Aorta (tissue), 5 donors: ENCODE measurements at places on chromosomes 7 and 10.

DNA sequence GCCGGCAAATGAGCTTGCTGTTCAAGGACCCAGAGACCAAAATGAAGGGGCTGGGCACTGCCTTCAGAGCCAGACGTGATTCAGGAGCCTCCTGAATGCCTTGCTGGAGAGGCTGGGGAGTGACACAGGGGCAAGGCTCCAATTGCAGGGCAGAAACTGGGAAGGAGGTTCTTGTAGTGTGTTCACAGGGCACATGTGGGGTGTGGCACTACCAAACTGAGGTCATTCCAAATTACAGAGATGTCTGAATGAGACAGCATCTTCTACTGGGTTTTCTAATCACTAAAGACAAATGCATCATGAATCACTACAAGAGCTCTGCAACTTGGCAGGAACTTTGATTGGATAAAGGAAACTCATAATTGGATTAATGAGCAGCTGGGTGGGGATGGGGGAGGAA is 17.8 kb downstream of the CRTAC1 start:
- no peak for DNase-seq

- no peak for DNase-seq
Measured at GRCh38 chr10:98646998-98647917, 200.5 kb upstream of the HPS1 start.

GRCh38 chr10:92627845-92628480 is 35.0 kb downstream of the KIF11 start:
- no peak for DNase-seq

GRCh38 chr7:122802301-122802751 is 83.9 kb downstream of the CADPS2 start:
- no peak for DNase-seq

DNA sequence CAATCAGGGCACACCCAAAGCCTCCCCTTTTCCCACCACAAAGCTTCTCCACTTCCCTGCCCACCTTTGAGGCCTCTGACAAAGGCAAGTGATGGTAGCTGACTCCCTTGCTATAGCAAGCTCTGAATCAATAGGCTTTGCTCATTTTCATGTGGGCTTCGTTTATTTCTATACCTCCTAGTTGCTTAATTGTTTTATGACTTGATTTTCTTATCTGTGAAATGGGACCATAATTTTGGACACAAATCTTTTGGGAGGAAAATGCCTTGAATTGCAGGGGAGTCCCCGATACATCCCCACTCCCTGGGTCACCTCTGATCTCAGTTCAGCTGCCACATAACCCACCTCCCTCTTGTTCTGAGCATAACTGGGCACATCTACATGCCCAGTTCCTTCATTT is 13.7 kb upstream of the DLG5 start:
- no peak for DNase-seq

DNA sequence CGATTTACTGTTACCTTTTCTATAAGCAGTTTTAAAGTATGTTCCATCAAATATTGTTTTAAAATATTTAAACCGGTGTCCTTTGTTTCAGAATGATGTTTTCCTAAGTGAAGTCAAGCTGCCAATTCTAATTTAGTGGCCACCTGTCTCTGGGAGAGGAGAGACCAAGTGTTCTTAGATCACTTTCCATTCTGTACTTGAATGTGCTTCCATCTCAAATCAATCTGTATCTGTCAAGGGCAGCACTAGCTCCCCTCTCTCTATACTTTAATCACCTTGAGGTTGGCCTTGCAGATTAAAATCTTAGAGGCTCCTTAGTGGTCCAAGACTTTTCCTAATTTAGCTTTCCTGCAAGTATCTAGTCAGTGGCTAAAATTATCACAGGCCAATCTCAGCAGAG is 49.6 kb downstream of the LGI1 start:
- DNase-seq = no peak

GRCh38 chr7:112821345-112821744 is 31.2 kb upstream of the TMEM168 start:
- no peak for DNase-seq

DNA sequence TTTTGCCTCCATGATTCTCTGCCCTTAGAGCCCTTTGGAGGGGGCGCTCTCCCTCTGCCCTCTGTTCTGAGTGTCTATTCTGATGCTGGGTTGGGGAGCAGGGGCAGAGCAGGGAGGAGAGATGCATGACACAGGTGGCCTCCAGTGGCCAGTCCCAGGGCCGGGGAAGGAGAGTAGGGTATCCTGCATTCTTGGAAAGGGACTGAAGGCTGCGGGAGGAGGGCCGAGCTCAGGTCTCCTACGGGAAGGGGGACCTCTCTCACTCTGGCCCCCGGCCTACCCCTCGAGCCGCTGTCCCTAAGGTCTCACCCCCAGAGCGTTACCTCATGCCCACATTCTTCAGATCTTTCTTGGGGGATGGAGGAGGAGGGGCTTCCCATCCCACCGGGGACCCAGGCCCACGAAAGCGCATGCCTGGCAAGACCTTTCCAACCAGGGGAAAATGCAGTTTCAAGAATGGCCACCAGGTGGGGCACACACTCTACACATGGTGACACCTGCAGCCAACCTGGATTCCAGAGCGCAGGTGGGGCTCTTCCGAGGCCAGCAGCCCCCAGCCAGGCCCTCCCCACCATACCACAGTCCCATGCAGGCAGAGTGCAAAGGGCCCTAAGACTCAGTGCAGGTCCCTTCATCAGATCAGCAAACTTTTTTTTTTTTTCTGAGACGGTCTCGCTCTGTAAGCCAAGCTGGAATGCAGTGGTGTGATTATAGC is 86.4 kb downstream of the MYL10 start:
- DNase-seq = no peak

- DNase-seq = no peak
Measured at GRCh38 chr7:36820527-36821170, 96.4 kb upstream of the AOAH start.

DNA sequence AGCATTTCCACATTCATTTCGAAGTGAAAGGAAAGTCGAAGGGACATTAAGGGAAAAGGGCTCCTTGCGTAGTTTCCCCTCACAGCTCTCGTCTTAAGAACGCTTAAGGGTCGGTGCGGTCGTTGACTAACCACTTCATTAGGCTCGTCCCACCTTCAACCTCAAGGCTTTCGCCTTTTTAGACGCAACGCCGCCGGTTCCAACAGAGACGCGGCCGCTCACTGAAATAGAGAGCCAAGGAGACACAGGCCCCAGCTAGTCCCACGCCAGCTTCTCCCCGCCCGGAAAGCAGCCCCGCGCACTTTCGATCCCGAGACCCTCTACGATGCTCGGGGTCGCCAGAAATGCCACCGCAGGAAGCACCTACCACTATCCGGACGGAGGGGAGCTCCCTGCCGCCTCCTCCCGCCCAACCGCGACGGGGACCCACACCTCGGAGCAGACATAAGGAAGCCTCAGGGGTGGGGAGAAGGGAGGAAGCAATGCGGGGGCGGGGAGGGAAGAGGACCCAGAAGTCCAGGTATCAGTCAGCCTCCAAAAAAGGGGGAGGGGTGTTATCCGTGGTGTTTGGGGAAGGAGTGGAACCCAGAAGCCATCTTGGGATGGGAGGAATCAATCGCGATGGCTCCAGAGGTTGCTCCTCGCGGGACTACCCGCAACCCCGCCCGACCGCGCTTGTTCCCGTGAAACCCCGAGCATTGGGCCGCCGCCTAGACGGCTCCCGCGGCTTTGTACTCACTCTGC is 559 bp downstream of the TRA2A start:
- DNase-seq = peak; percentile 82

DNA sequence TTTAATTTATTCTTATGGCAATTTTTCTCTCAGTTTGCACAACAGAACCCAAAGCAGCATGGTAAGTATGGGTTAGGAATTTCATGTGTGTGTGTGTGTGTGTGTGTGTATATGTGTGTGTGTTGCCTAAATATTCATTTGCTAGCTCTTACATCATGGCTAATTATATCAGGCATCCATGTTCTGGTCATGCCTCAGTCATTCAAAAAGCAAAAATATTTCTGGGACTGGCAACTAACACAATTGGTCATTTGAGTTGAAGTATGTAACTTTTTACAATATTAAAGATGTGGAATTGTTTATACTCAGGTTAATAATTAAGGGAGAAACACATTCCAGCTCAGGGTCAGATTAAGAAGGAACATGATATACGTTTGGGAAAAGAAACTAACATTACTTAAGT is 67.6 kb upstream of the PHYHIPL start:
- no peak for DNase-seq

GRCh38 chr7:84746353-84746752 is 440.5 kb downstream of the SEMA3D start:
- DNase-seq = no peak

- DNase-seq = no peak
Measured at GRCh38 chr7:8514781-8515519, 81.5 kb downstream of the NXPH1 start.

DNA sequence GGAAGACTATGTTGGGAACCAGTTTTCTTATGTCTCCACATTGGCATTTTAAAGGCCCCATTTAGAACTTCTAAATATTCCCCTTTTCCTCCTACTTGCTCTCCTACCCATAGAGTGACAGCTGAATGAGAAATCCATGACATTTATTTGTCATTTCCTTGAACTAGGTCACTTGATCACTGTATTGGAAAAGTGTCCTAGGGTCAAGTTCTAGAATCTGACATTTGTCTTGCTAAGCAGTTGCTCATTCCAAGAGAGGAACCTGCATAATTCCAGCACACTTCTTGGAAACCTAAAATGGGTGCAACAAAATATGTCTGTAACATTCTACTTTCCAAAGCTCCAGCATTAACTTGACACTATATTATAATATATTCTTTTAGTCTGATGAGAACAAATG is 3.6 kb upstream of the DPY19L1 start:
- DNase-seq = no peak

DNA sequence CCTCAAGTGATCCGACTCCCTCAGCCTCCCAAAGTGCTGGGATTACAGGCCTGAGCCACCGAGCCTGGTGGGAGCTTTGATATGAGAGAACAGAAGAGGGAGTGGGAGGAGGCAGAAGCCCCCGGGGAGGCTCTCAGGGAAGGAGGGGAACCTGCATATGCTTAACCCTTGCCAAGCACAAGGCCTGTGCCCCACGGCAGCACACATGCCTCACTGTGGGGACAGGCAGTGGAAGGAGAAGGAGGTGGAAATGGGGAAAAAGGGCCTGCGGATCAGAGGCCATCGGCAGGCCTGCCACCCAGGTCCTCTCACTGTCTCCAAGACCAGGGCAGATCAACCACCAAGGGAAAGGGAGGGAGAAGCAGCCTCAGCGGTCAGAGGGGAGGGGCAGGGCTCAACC is 7.2 kb upstream of the GRID1 start:
- peak; percentile 49 for DNase-seq

DNA sequence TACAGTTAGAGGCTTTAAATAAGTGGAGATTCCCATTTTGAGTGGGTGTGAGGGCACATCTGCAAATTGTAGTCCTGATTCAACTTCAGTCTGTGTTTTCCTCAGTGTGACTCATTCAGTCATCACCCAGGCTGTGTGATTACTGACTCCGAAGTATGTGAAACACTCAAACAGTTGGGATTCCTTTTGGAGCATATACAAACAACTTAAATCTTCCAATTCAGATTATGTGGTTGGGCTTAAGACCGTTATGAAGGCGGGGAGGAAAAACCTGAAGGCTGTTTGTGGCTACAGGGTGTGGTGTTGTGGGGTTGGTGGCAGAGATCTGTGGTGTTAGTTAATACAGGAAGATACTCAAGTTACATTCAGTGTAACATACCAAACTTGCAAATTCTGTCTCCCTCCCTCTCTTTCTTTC is 259.7 kb upstream of the FERD3L start:
- DNase-seq = no peak
